ENCODE measurements at places on chromosomes 5 and 9.

DNA sequence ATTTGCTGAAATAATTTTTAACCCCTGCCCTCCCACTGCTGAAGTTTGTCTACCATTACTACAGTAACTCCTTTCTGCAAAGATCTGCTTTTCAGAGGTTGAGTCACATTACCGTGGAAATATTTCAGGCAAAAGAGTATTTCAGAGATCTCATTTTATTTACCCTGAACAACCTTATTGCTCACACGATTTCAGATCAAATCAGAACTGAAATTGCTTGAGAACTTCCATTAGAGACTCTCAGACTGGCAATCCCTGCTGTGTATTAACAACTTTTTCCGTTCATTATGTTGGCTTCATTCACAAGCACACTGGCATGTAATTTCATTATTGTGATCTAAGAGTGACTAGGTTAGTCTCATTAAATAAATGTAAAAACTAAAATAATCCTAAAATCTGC, 16.1 kb downstream of the NR6A1 start:
- no peaks in the 10 kb centered on the region for H3K36me3 ChIP-seq
- peaks cover 72% of the 10 kb centered on the region for H3K27me3 ChIP-seq
- no peak overlapping the region for H3K27ac ChIP-seq
- H3K4me3 ChIP-seq: no peak overlapping the region
- DNase-seq: no peak

- no peaks in the 10 kb centered on the region for H3K27me3 ChIP-seq
- H3K36me3 ChIP-seq: no peaks in the 10 kb centered on the region
- H3K27ac ChIP-seq: no peak overlapping the region
- no peaks in the 10 kb centered on the region for H3K4me1 ChIP-seq
- H3K4me3 ChIP-seq: no peak overlapping the region
Observed at GRCh38 chr5:145826895-145827674, 8.1 kb downstream of the PRELID2 start.

GRCh38 chr5:142692321-142692894, 6.5 kb upstream of the FGF1 start:
- H3K36me3 ChIP-seq: no peaks in the 10 kb centered on the region
- peaks cover 24% of the 10 kb centered on the region for H3K27me3 ChIP-seq
- no peak for DNase-seq
- H3K4me1 ChIP-seq: no peaks in the 10 kb centered on the region
- H3K4me3 ChIP-seq: no peak overlapping the region
- no peak overlapping the region for H3K27ac ChIP-seq

GRCh38 chr9:93701494-93702218, 125.3 kb downstream of the PHF2 start:
- no peak overlapping the region for H3K4me3 ChIP-seq
- no peak overlapping the region for H3K27ac ChIP-seq
- H3K36me3 ChIP-seq: no peaks in the 10 kb centered on the region
- no peak for DNase-seq
- H3K4me1 ChIP-seq: no peaks in the 10 kb centered on the region

DNA sequence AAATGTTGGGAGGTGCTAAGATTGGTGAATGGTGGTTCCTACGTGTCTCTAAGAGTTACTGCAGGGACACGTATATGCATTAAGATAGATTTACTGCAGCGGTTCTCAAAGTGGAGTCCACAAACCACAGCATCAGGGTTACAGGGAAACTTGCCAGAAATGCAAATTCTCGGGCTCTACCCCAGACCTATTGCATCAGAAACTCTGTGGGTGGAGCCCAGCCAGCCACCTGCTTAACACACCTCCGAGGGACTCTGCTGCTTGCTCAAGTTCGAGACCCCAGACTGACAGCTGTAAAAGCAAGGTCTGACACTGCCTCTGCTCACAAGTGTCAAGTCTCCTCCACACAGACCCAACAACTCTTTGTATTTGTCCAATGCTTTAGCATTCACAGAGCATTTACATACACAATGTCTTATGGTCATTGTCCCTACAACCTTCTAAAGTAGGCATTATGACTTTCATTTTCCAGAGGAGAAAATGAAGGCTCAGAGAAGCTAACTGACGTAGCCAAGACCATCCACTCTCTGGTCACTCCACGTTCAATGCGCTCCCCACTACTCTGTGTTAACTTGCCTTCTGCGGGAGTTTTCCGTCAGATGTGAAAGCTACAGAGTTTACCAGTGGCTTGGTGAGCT, 48.8 kb downstream of the HSD17B3 start:
- no peaks in the 10 kb centered on the region for H3K36me3 ChIP-seq
- no peak for DNase-seq
- H3K27ac ChIP-seq: no peak overlapping the region
- peaks cover 5% of the 10 kb centered on the region for H3K4me1 ChIP-seq
- H3K4me3 ChIP-seq: no peak overlapping the region

GRCh38 chr9:84893419-84894128, 224.0 kb downstream of the NTRK2 start:
- no peak overlapping the region for H3K4me3 ChIP-seq
- peaks cover under 1% of the 10 kb centered on the region for H3K36me3 ChIP-seq
- no peaks in the 10 kb centered on the region for H3K4me1 ChIP-seq
- no peak overlapping the region for H3K27ac ChIP-seq
- DNase-seq: no peak
- no peaks in the 10 kb centered on the region for H3K27me3 ChIP-seq

- H3K27ac ChIP-seq: no peak overlapping the region
- H3K27me3 ChIP-seq: peaks cover 22% of the 10 kb centered on the region
- H3K4me1 ChIP-seq: no peaks in the 10 kb centered on the region
- H3K4me3 ChIP-seq: no peak overlapping the region
- H3K36me3 ChIP-seq: no peaks in the 10 kb centered on the region
- DNase-seq: no peak
Observed at GRCh38 chr5:96316017-96316416, 117.0 kb downstream of the PCSK1 start.

DNA sequence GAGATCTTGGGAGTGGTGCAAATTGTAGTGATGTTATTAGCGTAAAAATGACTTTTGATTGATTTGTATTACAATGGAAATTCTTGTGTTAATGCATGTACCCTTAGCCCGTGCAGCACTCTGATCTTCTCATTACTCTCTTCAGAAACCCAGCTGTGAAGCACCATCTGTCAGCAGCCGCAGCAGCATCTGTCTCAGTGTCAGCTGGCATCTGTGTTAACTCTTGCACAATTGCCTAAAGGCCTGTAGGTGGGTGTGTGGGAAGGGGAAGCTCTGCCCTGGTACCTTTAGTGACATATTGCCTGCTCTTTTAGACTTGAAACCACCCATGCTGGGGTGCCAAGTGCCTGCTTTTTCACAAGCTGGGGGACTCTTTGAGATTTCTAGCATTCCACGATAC, 101.3 kb downstream of the FBXL7 start:
- H3K36me3 ChIP-seq: no peaks in the 10 kb centered on the region
- H3K27ac ChIP-seq: no peak overlapping the region
- H3K4me3 ChIP-seq: no peak overlapping the region
- no peaks in the 10 kb centered on the region for H3K27me3 ChIP-seq

- no peak overlapping the region for H3K27ac ChIP-seq
- no peak overlapping the region for H3K4me3 ChIP-seq
- H3K27me3 ChIP-seq: no peaks in the 10 kb centered on the region
- H3K4me1 ChIP-seq: no peaks in the 10 kb centered on the region
- no peaks in the 10 kb centered on the region for H3K36me3 ChIP-seq
- DNase-seq: no peak
Observed at GRCh38 chr9:97176206-97176605, 131.3 kb upstream of the CCDC180 start.

GRCh38 chr9:133238272-133238850, 29.3 kb upstream of the OBP2B start:
- peak overlapping the region; percentile 64 for H3K4me3 ChIP-seq
- H3K27ac ChIP-seq: no peak overlapping the region
- no peaks in the 10 kb centered on the region for H3K36me3 ChIP-seq
- no peak for DNase-seq

GRCh38 chr9:78811622-78812276, 514.8 kb downstream of the PSAT1 start:
- H3K27ac ChIP-seq: no peak overlapping the region
- H3K4me3 ChIP-seq: no peak overlapping the region
- H3K4me1 ChIP-seq: no peaks in the 10 kb centered on the region
- H3K36me3 ChIP-seq: no peaks in the 10 kb centered on the region
- no peak for DNase-seq
- no peaks in the 10 kb centered on the region for H3K27me3 ChIP-seq

GRCh38 chr9:98372077-98372836, 116.8 kb upstream of the TBC1D2 start:
- no peaks in the 10 kb centered on the region for H3K36me3 ChIP-seq
- no peaks in the 10 kb centered on the region for H3K4me1 ChIP-seq
- no peak overlapping the region for H3K27ac ChIP-seq
- no peak overlapping the region for H3K4me3 ChIP-seq
- no peak for DNase-seq

DNA sequence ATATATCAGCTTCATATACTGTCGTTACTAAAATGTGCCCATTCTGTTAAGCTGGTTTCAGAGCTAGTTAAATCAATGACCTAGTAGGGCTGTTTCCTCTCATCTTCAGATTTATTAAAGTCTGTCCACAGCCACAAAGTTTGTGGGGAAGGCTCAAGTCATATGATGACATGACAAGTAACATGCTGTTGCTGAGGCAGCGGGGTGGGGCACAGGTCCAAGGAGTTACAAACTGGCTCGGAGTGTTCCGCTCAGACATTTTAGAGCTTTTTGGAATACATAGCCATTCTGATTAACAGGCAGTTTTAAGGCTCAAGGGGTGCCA, 2.7 kb upstream of the ANP32B start:
- DNase-seq: no peak
- H3K4me3 ChIP-seq: no peak overlapping the region
- no peak overlapping the region for H3K27ac ChIP-seq

- no peaks in the 10 kb centered on the region for H3K27me3 ChIP-seq
- H3K27ac ChIP-seq: no peak overlapping the region
- H3K4me1 ChIP-seq: no peaks in the 10 kb centered on the region
- H3K36me3 ChIP-seq: no peaks in the 10 kb centered on the region
- DNase-seq: no peak
Observed at GRCh38 chr5:145244788-145245187, 590.4 kb downstream of the PRELID2 start.

DNA sequence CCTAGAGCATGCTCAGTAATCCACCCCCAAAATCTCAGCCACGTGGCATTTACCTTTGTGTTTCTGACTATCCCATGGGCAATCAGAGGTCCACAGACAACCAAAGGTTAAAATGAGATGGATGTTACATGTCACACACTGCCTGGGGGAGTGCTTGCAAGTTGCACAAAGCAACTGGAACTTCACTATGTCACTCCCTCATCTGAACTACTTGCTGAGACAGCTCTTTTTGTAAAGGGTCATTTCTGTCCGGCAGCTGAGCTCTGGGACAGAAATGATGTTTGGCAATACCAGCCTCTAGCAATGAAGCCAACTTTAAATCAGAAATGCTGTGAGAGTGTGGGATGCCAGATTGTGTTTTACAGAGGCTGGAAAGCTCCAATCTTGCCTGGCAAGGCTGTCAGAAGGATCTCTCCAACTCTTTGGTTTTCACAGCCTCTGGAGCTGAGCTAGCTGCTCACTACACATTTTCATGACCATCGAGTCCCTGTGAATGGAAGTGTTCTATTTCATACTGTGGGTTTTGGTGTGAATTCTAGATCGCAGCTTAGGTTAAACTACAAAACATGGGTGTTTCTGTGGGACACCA, 66.3 kb upstream of the TMEM215 start:
- peaks cover 17% of the 10 kb centered on the region for H3K27me3 ChIP-seq
- H3K4me1 ChIP-seq: no peaks in the 10 kb centered on the region
- H3K4me3 ChIP-seq: no peak overlapping the region
- H3K27ac ChIP-seq: no peak overlapping the region
- DNase-seq: no peak

GRCh38 chr9:130090915-130091314, 37.2 kb downstream of the GPR107 start:
- peaks cover 42% of the 10 kb centered on the region for H3K36me3 ChIP-seq
- peak overlapping the region; percentile 20 for H3K27ac ChIP-seq
- no peak for DNase-seq
- no peaks in the 10 kb centered on the region for H3K27me3 ChIP-seq
- no peak overlapping the region for H3K4me3 ChIP-seq

- H3K4me3 ChIP-seq: no peak overlapping the region
- no peak overlapping the region for H3K27ac ChIP-seq
- no peaks in the 10 kb centered on the region for H3K4me1 ChIP-seq
- DNase-seq: no peak
- no peaks in the 10 kb centered on the region for H3K36me3 ChIP-seq
- peaks cover 10% of the 10 kb centered on the region for H3K27me3 ChIP-seq
Observed at GRCh38 chr5:127337876-127338275, 47.3 kb downstream of the MEGF10 start.

GRCh38 chr5:144915452-144915851, 744.8 kb downstream of the KCTD16 start:
- no peaks in the 10 kb centered on the region for H3K27me3 ChIP-seq
- no peak overlapping the region for H3K4me3 ChIP-seq
- H3K36me3 ChIP-seq: no peaks in the 10 kb centered on the region
- H3K27ac ChIP-seq: no peak overlapping the region

DNA sequence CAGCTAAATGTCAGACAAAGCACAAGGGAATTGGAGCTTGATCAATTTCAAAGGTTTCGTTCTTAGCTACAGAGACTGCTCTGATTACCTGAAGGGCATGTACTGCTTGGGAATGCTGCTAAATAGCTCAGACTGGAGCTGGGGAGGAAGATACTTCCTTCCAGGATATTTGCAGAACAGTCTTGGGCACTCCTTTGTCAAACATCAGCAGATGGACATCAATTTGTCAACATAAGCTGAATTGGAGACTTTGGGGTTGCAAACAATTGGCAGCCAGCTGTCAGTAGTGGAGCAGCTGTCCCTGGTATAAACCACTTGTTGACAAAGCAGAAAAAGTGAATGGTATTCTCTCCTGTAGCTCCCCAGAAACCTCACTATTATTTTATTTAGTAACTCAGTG, 182.0 kb downstream of the CCDC192 start:
- no peaks in the 10 kb centered on the region for H3K4me1 ChIP-seq
- no peak overlapping the region for H3K27ac ChIP-seq
- H3K4me3 ChIP-seq: no peak overlapping the region
- no peaks in the 10 kb centered on the region for H3K36me3 ChIP-seq

DNA sequence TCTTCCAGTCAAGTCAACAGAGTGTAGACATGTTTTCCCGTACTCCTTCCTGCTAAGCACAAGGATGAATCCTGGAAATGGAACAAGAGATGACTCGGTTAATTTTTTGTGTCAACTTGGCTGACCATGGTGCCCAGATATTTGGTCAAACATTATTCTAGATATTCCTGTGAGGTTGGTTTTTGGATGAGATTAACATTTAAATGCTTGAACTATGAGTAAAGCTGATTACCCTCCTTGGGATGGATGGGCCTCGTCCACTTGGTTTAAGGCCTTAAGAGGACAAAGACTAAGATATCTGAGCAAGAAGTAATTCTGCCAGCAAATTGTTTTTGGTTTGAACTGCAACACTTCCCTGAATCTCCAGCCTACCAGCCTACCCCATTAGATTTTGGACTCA, 338.1 kb upstream of the MSX2 start:
- H3K27me3 ChIP-seq: no peaks in the 10 kb centered on the region
- H3K4me1 ChIP-seq: no peaks in the 10 kb centered on the region
- H3K27ac ChIP-seq: no peak overlapping the region
- no peak for DNase-seq

DNA sequence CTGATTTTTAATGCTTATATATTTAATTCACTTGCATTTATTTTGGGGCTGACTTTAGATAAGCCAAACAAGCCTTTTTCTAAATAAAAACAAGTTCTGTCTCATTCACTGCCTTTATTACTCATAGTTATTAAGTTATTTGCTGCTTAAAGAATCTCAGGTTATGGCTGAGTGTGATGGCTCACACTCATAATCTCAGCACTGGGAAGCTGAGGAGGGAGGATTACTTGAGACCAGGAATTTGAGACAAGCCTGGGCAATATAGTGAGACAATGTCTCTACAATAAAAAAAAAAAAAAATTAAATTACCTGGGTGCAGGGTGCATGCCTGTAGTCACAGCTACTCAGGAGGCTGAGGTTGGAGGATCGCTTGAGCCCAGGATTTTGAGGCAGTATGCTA, 85.0 kb upstream of the MAN2A1 start:
- H3K27ac ChIP-seq: no peak overlapping the region
- H3K4me3 ChIP-seq: no peak overlapping the region
- H3K4me1 ChIP-seq: no peaks in the 10 kb centered on the region
- no peak for DNase-seq
- no peaks in the 10 kb centered on the region for H3K36me3 ChIP-seq
